SK-N-MC (cell line): ENCODE measurements at places on chromosomes 7 and 10.

DNA sequence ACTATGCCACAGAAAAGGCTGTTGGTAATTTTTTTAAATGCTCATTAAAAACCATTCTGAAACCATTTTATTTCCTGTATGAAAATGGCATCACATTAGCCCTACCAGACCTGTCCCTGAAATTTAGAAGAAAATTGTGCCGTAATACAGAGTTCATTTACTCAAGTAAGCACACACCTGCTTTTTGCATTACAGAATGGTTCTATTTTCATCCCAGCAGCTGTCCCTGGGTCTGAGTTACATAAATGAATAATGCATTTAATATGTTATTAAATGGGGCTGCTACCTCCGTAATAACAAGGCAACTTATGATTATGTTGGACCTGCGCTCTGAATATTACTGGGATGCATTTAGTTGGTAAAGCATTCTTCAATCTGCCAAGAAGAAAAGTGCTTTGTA, 508.9 kb downstream of the SORCS1 start:
- no peak for DNase-seq

- no peak for DNase-seq
These were observed 325.7 kb downstream of the GATA3 start for GRCh38 chr10:8379906-8380832.

GRCh38 chr10:3886191-3886590, 101.2 kb upstream of the KLF6 start:
- DNase-seq: no peak

GRCh38 chr7:56206420-56206819, 90.2 kb upstream of the NUPR2 start:
- DNase-seq: no peak

- no peak for DNase-seq
These were observed 19.7 kb upstream of the RPEL1 start for GRCh38 chr10:103225939-103226338.

DNA sequence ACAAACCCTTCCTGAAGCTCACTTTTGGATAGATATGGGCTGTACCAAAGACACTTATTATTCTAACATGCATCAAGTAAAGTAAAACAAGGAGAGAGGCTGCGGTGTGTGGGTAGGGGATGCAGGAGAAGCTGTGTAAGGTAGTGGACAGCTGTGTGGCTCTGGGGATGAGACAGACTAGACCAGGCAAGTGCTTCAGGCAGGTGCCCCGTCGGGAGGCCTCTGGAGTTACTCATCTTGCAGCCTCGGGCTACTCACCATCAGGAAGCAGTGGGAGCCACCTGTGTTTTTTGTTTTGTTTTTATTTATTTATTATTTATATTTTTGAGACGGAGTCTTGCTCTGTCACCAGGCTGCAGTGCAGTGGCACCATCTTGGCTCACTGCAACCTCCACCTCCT, 49.3 kb upstream of the NCAPG2 start:
- DNase-seq: no peak

DNA sequence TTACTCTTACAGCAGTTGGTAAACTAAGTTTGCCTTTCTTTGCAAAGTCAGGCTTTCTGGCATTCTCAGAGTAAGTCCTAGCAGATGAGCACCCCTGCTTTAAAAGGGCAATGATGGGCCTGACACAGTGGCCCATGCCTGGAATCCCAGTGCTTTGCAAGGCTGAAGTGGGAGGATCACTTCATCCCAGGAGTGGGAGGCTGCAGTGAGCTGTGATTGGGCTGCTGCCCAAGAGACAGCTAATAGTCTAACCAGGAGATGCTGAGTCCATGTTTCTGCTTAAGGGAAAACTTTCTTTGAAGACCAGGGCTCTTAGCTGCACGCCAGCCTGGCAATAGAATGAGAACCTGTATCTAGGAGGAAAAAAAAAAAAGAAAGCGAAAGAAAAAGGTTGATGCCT, 100.2 kb upstream of the MPP7 start:
- no peak for DNase-seq

- peak; percentile 55 for DNase-seq
These were observed 124.8 kb downstream of the PPP1R17 start for GRCh38 chr7:31811650-31812461.

- no peak for DNase-seq
These were observed 11.7 kb downstream of the EPHB6 start for GRCh38 chr7:142866361-142867096.

- no peak for DNase-seq
These were observed 26.5 kb downstream of the HDAC9 start for GRCh38 chr7:18521945-18522566.

- no peak for DNase-seq
These were observed 334.3 kb downstream of the ARL4A start for GRCh38 chr7:13021566-13022300.

DNA sequence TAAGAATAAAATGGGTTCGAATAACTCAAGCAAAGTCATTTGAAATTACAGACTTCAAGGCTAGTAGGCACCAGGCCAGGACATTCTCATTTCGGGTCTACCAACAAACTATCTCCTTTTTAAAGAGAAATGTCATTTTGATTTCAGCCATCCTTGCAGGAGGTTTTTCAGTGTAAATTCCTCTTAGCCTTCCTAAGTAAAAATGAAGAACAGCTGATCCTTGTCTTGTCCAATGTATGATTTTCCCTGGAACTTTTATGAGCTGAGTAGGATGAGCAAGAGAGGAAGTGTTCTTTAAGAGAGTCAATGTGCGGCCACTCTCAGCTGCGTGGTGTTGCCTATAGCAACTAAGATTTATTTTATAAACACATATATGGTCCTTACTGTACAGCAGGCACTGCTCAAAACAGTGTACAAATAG, 110.1 kb downstream of the PLCE1 start:
- DNase-seq: no peak

GRCh38 chr7:22821702-22822485, 755 bp downstream of the TOMM7 start:
- DNase-seq: no peak

DNA sequence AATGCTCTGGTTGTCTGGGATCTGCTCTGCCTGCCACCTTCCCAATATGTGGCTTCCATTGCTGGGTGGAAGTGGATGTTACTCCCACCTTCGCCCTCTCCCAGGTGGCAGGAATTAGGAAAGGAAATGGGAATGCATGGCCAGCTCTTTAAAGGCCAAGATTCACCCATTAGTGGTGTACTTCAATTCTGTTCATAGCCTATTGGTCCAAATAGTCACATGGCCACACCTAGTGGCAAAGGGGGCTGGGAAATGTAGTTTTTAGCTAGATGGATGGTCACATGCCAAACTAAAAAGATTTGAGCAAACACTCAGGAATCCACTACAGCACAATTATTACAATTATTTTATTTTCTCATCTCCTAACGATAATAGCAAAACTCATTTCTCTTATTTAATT, 135.1 kb downstream of the NPY start:
- DNase-seq: no peak

GRCh38 chr10:53079283-53079682, 306.7 kb upstream of the MBL2 start:
- no peak for DNase-seq

GRCh38 chr7:127768241-127768640, 116.2 kb downstream of the SND1 start:
- DNase-seq: no peak

GRCh38 chr7:98079891-98080648, 26.6 kb upstream of the LMTK2 start:
- DNase-seq: no peak

GRCh38 chr10:369221-369683, 234.0 kb downstream of the ZMYND11 start:
- DNase-seq: no peak

DNA sequence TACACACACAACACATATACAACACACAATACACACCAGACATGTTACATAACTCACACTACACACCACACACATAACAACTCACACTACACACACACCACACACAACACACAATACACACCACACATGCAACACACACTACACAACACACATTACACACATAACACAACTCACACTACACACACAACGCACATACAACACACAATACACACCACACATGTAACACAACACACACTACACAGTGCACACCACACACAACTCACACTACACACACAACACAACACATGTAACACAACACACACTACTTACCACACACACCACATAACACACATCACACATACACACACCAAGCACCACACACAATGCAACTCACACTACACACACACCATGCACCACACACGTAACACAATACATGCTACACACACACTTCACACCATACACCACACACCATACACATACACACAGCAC, 166.5 kb downstream of the KCNMA1 start:
- no peak for DNase-seq

DNA sequence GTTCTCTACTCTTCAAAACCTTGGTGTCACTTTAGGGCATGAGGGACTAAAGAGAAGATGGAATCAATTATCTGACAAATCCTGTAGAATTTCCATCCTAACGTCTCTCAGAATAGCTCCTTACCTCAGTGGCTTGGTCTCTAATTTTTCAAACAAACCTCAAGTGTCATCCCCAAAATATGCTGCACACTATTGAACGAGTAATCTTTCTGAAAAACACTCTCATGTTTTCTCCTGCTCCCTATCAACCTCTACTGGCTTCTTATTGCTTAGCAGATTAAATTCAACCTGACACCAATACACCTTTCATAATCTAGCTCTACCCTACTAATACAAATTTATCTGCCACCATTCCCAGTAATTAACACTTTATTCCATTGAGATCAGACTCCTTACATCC, 8.5 kb downstream of the CNOT4 start:
- no peak for DNase-seq

GRCh38 chr10:31864834-31865518, 63.7 kb downstream of the ARHGAP12 start:
- no peak for DNase-seq

DNA sequence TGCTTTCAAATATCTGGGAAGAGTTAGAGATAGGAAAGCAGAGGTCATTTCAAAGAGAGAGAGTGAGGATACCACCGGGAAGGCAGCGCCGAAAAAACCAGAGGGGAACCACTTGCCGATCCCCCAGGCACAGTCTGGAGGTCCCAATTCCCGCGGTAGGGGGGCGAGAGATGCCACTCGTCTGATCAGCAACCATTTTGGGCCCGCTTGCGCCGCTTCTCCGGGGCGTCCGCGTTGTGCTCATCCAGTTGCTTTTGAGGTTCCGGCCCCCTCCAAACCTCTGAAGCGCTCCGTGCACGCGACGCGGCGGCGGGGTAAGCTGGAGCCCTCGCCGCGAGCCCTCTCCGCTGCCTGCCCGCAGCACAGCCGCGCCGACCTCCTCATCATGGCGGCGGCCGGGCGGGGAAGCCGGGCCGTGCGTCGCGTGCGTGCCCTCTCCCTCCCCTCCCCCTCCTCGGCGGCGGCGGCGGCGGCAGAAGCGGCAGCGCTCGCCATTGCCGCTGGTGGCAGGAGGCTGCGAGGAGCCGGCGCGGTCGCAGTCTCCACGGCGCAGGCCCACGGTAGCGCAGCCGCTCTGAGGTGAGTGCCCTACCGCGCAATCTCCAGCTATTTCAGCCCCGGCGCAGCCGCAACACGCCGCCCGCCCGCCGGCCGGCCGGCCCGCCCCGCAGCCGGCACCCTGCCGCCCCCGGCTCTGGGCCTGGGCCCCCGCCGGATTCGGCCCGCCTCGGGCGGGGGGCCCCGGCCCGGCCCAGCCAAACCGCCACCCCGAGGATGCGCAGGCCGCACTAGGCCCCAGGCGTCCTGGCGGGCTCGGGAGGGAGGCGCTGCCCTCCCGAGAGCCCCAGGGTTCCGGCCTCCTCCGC, at the start of gene NRF1:
Gene NRF1, plus strand, starts transcription at position 475 of the 866 bp plus-strand sequence. CDS start 45,632 bp downstream, outside the sequence.
- no peak for DNase-seq

DNA sequence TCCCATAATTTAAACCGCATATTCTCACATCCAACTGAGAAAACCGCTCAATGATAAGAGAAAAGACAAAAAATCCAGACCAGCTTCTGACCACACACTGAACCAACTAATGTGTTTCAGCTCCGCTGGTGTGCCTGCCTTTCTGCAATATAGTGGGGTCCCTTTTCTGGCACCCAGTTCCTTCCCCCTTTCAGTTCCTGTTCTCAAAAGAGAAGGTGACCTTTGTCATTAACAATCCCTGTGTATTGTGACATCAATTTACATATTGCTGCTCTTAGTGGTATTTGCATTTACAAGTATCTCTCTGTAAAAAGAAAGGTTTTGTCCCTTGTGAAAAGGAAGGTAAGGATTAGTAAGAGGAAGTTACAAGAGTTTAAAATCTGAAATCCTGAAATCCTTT, 1.4 kb downstream of the PPP1R17 start:
- no peak for DNase-seq

DNA sequence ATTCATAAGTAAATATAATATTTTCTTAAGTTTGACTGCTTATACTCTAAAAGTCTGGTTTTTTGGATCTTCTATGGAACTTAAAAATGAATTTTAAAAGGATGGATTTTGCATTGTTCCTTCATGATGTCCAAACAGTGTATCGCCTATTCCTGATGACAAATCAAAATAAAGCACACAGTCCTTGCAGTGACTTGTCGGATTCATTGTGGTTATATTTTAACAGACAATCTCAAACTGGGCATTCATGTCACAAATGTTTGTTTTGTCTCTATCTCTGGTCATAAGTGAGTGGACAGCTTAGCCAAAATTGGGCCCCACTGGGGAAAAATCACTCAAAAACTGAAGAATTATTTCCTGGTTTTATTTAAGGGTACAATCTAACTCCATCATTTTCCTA, 74.8 kb downstream of the LMBR1 start:
- no peak for DNase-seq

- no peak for DNase-seq
These were observed 237.3 kb downstream of the AHR start for GRCh38 chr7:17535776-17536175.

- DNase-seq: no peak
These were observed 119.5 kb downstream of the APBB1IP start for GRCh38 chr10:26557641-26558014.

GRCh38 chr7:136530831-136531230, 337.6 kb upstream of the CHRM2 start:
- DNase-seq: no peak

DNA sequence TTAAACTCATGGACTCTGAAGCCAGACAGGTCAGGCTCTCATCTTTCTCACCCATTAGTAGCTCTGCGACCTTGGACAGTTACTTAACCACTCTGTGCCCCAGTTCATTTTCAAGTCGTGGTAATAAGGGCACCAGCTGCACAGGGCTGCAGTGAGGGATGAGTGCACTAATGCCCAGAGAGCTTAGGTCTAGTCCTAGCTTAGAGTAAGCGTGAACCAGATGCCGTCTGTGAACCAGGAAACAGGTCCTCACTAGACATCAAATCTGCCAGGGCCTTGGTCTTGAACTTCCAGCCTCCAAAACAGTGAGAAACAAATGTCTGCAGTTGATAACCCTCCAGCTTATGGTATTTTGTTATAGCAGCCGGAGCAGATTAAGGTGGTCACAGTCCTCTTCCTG, 222.4 kb upstream of the PFKP start:
- no peak for DNase-seq

GRCh38 chr10:97969538-97970079, 60.8 kb downstream of the CRTAC1 start:
- DNase-seq: no peak

- no peak for DNase-seq
These were observed 3.8 kb upstream of the ALDH18A1 start for GRCh38 chr10:95660283-95660682.

DNA sequence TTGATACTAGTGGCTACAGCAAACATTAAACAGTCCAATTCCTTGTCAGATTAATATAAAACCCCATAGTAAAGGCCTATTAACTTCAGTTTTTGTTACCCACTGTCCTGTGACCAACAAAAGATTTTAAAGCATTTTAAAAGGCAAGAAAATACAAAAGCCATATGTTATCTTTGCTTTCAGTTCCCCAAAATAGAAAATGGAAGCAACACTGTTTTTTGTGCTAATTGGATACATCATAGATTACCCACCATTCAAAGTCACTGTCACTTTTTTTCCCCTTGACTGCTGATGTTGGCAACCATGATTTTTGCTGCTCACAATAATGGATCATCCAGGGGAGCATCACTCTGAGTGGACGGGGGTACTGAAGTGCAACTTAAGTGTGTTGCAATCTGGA, 52.4 kb upstream of the TMEM140 start:
- DNase-seq: no peak
